Activated T-cell treated with anti-CD3 and anti-CD28 coated beads, Interleukin-2, amount 50 U/mL, for 4 hours (primary cell): ENCODE measurements at places on chromosomes 5 and 9.

- no peak for DNase-seq
Measured at GRCh38 chr5:14577971-14578370, 3.6 kb upstream of the OTULINL start.

- no peak for DNase-seq
Measured at GRCh38 chr5:34847056-34847455, 8.1 kb downstream of the TTC23L start.

DNA sequence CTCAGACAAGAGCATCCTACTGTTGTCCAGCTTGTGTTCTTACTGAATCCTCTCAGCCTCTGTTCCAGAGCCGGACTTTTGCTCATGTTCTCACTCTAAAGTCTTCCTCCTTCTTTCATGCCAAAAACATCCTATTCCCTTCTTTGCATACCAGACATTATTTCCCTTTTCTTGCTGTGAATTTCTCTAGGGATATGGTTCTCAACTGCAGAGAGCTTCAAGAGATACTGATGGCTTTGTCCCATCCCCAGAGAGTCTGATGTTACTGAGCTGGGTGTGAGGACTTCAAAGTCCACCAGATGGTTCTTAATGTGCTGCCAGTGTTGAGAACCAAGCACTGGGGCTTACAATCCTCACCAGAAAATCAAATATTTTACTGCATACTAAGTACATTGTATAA lies 98.6 kb upstream of the FER start:
- DNase-seq = no peak

DNA sequence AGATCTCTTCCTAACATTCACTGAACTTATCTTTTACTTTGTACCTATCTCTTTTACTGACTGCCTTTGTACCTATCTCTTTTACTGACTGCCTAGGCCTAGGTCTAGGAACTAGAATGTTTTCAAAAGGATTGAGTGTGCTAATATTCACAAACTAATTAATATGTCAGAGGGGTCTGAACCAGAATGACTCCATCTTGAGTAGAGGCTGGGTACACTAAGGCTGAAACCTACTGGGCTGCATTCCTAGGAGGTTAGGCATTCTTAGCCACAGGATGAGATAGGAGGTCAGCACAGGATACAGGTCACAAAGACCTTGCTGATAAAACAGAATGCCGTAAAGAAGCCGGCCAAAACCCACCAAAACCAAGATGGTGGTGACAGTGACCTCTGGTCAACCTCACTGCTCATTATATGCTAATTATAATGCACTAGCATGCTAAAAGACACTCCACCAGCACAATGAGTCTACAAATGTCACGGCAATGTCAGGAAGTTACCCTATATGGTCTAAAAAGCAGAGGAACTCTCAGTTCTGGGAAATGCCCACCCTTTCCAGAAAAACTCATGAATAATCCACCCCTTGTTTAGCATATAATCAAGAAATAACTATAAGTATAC lies 2.5 kb upstream of the RHOBTB3 start:
- no peak for DNase-seq

GRCh38 chr5:179298181-179298993 lies 46.9 kb downstream of the ADAMTS2 start:
- no peak for DNase-seq
